ENCODE measurements at places on chromosomes 3 and 15.

DNA sequence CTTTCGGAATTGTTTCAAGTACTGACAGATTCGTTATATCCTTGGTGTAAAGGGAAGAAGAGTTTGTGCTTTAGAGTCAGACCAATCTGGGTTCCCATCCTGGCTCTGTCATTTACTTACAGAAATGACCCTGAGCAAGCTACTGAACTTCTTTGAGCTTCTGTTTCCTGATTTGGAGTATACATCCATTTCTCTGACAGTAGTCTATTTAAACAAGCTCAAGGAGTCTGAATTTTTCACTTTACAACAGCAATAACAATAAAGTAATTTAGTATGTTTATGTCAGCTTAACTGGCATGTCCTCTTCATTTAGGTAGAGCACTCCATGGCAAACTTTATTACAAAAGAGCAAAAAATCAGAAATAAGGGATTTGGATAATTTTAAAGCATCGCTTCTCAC lies 27.8 kb downstream of the FAM98B start:
- no peak for DNase-seq

DNA sequence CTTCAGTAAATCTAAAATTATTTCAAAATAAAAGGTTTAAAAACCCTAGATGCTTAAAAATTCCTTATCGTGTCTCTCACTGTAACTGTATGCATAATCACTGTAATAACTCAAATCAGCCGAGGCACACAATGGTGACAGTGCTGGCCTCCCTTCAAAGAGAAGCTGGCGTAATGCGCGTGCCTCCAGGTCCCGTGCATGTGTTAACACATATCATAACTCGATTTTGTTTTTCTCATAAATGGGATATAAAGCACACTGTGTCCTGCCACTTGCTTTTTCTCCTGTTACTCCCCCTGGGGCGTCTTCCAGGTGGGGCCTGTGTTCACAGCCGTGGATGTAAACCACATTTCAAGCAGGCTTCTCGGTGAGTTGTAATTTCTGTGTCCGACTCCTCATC lies 56.0 kb downstream of the TPRA1 start:
- no peak for DNase-seq

GRCh38 chr3:136464502-136464901 lies 214.4 kb downstream of the PCCB start:
- peak; percentile 4 for DNase-seq

GRCh38 chr3:157204431-157204830 lies 44.5 kb upstream of the CCNL1 start:
- peak; percentile 64 for DNase-seq

DNA sequence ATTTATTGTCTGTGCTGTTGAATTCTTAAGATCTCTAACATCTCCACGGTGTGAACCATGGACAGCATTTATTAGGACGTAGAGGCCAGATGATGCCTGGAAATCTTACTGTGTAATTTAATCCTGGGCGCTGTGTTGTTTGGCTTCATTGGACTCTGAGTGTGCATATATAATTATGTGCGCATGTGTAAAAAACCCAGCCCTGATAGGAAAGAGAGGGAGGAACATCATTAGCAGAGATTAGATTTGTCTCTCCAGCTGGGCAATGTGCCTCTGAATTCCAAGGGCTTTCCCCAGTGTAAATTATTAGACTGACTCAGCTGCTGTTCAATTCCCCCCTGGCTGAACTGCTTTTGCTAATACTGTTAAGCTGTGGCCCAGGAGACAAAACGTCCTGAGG lies 39.6 kb downstream of the MAP3K13 start:
- peak; percentile 19 for DNase-seq

- DNase-seq = no peak
Observed at GRCh38 chr15:40412095-40412759, 6.6 kb downstream of the IVD start.

DNA sequence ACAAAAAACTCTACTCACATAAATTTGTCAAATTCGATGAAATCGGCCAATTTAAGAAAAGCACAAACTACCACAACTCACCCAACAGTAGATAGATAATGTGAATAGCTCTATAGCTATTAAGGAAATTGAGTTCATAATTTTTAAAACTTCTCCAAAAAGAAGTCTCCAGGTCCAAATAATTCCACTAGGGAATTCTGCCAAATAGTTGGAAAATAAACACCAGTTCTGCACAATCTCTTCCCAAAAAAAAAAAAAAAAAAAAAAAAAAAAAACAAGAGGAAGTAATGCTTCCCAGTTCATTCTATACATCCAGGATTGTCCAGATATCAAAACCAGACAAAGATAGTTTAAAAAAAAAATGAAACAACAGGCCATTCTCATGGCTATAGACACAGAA lies 164.2 kb downstream of the POLR2M start:
- no peak for DNase-seq

DNA sequence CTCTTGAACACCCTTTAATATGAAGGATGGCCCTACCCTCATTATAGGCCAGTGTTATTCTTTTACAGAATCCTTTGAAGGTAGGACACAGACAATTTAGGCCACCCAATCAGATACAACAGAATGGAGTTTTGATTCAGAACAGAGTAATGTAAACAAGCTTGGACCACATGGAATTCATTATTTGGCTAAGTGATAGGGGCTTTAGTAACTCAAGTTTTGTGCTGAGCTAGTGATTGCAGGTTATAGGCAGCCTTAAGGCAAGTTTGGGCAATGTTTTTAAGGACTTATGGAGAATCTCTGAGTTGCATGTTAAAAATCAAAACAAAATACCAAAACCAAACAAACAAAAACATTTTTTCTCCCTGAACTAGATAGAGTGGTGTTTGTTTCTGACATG lies 312.1 kb upstream of the ROBO1 start:
- no peak for DNase-seq

GRCh38 chr3:4043867-4044575 lies 244.8 kb downstream of the LRRN1 start:
- DNase-seq = peak; percentile 82

GRCh38 chr3:157098121-157098822 lies 61.7 kb downstream of the CCNL1 start:
- DNase-seq = no peak

DNA sequence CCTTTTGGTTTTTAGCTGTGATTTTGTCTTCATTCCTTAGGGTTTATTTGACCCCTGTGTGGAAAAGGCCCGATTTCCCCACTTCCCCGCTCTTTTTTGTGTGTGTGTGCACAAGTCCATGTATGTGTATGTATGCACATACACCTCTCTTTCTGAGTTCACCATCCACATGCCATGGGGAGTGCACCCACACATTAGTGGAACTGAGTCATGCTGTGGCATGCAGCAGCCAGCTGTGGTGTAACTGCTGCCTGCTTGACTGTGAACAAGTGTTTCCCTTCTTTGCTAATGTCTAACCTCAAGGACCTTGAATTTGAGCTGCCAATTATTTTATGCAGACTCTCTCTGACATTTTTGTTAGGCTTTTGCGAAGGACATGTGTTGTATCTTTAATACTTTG lies 434.9 kb upstream of the TPM1 start:
- DNase-seq = peak; percentile 51

DNA sequence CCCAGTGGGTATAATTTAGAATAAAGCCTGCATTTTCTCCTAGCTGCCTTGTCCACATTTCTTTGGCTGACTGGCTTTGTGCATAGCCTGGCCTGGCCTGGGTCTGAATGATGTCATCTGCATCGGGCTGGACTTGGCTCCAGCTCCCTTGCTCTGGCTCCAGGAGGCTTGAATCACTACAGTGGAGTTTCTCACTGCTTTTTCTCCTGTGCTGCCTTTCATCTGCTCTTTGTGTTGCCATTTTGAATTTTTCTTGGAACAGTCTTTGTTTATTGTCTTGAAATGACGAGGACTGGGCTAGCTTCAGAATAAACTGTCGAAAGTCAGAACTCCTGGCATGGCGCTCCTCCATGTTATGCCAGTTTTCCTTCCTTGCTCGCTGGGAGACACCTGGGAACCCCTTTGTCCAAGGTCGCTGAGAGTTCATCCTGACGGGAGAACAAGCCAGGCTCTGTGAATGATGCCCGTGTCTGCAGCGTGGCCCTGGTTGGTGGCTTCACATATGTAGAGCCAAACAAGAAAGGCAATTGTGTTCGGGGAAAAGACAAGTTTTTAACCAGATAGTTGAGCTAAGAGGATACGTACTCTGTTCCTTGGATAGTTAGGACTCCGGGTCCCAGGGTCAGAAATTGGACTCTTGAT lies 258.9 kb downstream of the PDZRN3 start:
- peak; percentile 32 for DNase-seq

DNA sequence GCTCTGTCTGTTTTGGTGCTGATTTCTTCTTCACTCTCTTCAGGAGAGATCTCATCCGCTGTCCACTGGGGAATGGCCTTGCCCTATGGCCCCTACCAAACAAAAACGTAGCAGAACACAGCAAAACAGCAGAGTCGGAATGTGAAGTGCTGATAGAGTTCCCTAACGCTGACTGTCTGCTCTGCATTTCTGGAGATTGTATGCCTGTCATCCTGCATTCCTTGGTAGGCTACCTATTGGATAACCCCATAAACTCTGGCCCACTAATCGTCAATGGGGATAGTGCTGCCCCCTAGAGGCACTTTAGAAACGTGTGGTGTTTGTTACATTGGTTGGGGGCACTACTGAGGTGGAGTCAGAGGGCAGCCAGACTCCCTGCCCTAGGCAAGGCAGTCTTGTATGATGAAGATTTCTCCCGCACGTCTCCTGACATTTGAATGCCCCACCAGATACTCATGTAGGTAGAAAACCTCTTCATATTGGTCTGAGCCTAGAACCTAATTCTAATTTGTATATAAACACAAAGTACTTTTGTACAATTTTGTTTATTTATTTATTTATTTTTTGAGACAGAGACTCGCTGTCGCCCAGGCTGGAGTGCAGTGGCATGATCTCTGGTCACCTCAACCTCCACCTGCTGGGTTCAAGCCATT lies 15.6 kb upstream of the MAGEF1 start:
- peak; percentile 76 for DNase-seq

DNA sequence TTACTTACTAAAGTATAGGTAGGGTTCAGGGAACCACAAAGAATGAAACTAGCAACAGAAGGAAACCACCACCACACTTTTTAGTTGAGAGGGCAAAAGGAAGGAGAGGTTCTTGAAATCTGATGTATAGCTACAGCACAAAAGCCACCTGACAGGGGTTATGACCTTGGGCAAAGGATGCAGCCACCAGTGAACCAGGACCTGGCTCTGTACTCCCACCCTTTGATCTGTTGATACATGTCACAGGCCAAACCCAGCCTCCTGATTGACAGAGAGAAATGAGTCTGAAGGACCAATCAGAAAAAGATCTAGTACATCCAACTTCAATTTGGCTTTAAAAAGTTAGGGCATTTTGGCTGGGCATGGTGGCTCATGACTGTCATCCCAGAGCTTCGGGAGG lies 20.0 kb upstream of the BLM start:
- DNase-seq = no peak

DNA sequence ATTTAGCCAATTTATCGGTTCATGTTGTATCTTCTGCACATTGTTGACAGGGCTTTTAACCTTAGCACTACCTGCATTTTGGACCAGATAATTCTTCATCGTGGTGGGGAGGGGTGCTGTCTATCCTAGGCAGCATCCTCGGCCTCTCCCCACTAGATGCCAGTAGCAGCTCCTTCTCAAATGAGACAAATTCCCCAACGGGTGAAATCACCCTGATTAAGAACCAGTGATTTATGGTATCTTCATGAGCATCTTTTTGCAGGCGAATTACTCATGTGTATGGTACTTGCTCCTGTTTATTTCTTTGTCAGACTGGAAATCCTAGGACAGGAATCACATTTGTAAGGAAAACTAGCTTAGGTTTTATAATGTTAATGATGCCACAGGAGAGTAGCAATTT lies 68.0 kb downstream of the C3orf70 start:
- peak; percentile 53 for DNase-seq
